ENCODE measurements at places on chromosomes 7 and 10. TPM values are rescaled to one million over a fixed set of nuclear protein-coding genes. Genes with fewer than 3 reads are reported as not detected.

PITRM1 gene
- total RNA-seq: 92.8 TPM

DRGX gene
- total RNA-seq: under 0.01 TPM

- no peaks in the 10 kb centered on the region for H3K36me3 ChIP-seq
- H3K4me3 ChIP-seq: no peak overlapping the region
- no peaks in the 10 kb centered on the region for H3K4me1 ChIP-seq
- no peak for DNase-seq
- no peaks in the 10 kb centered on the region for H3K27me3 ChIP-seq
- no peak overlapping the region for H3K27ac ChIP-seq
These were observed 44.1 kb upstream of the MSRB2 start for GRCh38 chr10:23051278-23051677.

DNA sequence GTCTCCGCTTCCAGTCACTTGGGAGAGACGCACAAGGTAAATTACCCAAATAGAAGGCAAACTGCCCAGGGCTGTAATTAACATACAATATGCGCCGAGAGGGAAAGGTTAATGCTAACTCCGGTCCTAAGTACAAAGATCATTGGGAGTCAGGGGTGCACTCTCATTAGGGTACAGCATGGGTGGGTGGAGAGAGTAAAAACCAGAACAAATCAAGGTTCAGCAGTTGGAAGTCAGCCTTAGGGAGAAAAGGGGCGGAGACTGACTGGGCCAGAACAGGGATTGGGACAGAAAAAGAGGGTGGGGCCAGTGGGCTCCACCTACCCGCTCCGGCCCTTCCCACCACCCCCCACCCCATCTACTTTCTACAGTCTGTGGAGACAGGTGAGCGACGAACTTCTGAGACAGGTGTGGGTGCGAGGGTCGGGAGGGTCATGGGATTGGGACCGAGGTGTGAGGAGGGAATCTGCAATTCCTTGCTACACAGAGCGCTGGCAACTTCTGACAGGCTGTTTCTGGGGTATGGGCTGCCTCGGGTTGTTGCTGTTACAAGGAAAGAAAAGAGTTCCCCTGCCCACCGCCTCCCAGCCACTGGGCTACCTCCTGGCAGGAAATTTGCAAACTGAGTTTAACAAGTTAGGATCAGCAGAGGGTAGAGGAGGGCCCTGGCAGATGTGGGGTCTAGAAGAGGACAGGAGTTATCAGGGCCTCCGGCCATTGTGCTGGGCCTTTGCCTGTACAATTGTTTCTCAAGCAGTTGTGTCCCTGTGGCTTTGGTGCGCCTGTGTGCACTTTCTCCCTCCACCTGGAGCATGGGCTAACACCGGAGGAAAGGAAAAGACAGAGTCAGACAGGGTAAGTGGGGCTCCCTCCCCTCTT is at the start of gene TMEM139:
TMEM139 (plus strand) TSS at position 368 of the 879 bp plus-strand sequence. CDS start 1,000 bp downstream, outside the sequence.
- no peaks in the 10 kb centered on the region for H3K27me3 ChIP-seq
- no peak for DNase-seq
- no peaks in the 10 kb centered on the region for H3K36me3 ChIP-seq

- H3K36me3 ChIP-seq: peaks cover 23% of the 10 kb centered on the region
- peaks cover 32% of the 10 kb centered on the region for H3K4me1 ChIP-seq
- H3K4me3 ChIP-seq: no peak overlapping the region
- H3K27me3 ChIP-seq: no peaks in the 10 kb centered on the region
- no peak for DNase-seq
These were observed 5.3 kb downstream of the SRGN start for GRCh38 chr10:69092959-69093850.

DNA sequence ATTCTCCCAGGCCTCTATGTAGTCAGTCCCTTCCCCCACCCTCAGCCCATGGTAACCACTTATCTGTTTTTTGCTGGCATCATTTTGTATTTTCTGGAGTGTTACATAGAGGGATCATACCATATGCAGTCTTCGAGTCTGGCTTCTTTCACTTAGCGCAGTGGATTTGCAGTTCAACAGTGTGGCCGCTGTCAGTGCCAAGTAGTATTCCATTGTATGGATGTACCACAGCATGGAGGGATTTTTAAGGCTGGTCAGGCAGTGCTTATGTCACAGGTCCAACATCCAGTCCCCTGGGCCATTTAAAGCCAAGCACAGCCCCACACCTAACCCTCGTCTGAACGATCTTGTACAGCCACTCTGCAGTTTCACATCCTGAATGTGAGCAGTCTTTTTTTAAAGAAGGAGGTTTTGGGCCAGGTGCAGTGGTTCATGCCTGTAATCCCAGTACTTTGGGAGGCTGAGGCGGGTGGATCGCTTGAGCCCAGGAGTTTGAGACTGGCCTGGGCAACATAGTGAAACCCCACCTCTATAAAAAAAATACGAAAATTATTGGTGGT is 121.8 kb downstream of the CUX1 start:
- no peak overlapping the region for H3K4me3 ChIP-seq
- no peaks in the 10 kb centered on the region for H3K27me3 ChIP-seq
- no peak overlapping the region for H3K27ac ChIP-seq
- H3K36me3 ChIP-seq: no peaks in the 10 kb centered on the region
- no peak for DNase-seq
